ENCODE measurements at places on chromosomes 3 and 15.

- H3K4me3 ChIP-seq, result no peak overlapping the region
- no peaks in the 10 kb centered on the region for H3K4me1 ChIP-seq
- no peak overlapping the region for H3K27ac ChIP-seq
- no peak for DNase-seq
- no peaks in the 10 kb centered on the region for H3K27me3 ChIP-seq
These were observed 524.5 kb downstream of the OCA2 start for GRCh38 chr15:27574541-27575054.

GRCh38 chr15:25789211-25789610, 73.9 kb downstream of the ATP10A start:
- no peaks in the 10 kb centered on the region for H3K4me1 ChIP-seq
- no peaks in the 10 kb centered on the region for H3K27me3 ChIP-seq
- H3K27ac ChIP-seq, result no peak overlapping the region
- H3K36me3 ChIP-seq, result no peaks in the 10 kb centered on the region
- no peak overlapping the region for H3K4me3 ChIP-seq

GRCh38 chr3:114122027-114122709, 56.7 kb downstream of the DRD3 start:
- H3K4me3 ChIP-seq, result no peak overlapping the region
- H3K27me3 ChIP-seq, result no peaks in the 10 kb centered on the region
- no peak for DNase-seq
- H3K4me1 ChIP-seq, result no peaks in the 10 kb centered on the region
- peak overlapping the region; percentile 20 for H3K27ac ChIP-seq

GRCh38 chr3:186307594-186308221, 54.3 kb downstream of the DGKG start:
- H3K36me3 ChIP-seq, result no peaks in the 10 kb centered on the region
- no peak overlapping the region for H3K27ac ChIP-seq
- H3K27me3 ChIP-seq, result 0 out of 2 replicates have a peak, but pooled peaks cover 12% of the 10 kb centered on the region
- no peaks in the 10 kb centered on the region for H3K4me1 ChIP-seq
- no peak overlapping the region for H3K4me3 ChIP-seq

Data from SK-N-SH (cell line).